ENCODE measurements at places on chromosomes 6 and 20.

GRCh38 chr20:10475225-10475624, 40.1 kb downstream of the SLX4IP start:
- DNase-seq = no peak

DNA sequence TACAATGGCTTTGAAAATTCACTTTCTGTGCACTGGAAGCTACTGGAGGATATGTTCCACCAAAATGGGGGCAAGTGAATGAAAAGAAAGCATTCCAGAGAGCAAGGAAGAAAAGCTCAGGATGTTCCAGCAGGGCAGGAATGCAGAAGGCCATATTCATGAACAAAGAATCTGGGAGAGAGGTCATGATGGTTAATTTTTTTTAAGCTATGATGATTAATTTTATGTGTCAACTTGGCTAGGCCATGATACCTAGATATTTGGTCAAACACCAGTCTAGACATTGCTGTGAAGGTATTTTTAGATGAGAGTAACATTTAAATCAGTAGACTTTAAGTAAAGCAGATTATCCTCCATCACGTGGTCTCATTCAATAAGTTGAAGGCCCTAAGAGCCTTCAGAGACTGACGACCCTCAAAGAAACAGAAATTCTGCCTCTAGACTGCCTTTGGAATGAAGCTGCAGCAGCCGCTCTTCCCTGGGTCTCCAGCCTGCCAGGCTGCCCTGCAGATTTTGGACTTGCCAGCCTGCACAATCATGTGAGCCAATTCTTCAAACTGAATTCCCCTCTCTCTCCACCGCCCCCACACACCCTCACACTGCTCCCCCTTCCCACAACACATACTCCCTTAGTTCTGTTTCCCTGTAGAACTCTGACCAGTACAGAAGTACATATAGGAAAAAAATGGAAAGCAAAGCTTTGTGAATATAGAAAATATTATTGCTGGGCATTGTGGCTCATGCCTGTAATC, 20.1 kb upstream of the GCM1 start:
- peak; percentile 88 for DNase-seq

DNA sequence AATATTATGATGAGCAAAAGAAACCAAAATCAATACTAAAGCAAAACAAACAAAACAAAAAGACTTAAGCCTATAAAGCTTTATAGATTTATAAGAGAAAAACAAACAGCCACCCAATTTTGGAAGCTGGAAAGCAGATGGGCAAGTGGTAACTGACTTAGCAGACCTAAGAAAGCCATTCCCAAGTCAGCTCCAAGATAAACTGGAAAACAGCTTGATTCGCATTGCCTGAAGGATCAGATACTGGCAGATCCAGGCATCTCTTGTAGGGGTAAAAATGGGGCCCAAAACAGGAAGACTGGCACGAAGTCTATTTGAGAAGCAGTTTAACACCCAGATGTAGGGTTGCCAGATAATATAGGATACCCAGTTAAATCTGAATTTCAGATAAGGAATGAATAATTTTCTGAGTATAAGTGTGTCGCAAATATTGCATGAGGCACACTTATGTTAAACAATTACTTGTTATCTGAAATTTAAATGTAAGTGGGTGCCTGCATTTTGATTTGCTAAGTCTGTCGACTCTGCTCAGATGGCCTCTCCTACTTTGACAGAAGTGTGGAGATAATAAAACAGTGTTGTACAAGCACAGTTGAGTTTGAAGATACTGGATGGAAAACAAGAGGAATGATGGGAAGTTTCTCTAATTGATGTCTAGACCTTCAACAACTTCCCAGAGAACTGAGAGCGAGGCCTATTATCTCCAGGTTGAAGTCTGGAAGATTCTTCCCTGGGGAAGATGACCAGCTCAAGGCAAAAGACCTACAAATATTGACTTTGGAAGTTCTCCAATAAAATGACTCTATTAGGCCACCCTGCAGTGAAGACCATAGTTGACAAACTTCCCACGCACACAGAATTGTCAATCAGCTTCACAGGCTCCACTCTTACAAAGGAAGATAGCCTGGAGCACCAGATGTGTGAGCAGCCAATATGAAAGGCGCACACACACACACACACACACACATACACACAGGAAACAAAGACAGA, 113.4 kb downstream of the FAM50B start:
- DNase-seq = peak; percentile 69

DNA sequence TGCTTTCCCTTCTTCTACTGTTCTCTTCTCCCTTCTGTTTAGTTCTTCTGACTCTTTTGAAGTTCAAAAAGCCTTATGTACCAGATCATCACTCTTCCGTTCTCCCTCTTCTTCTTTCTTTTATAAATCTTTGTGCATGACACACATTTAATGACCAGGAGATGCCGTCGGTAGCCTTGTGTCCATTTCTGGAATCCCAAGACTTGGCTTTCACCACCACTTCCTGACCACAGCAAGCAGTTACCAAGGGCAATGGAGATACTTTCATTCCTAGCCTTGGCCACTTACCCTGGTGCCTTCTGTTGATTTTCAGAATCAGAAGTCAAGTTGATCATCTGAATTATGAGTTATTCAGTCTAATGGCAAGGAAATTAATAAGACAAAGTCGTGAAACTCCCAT, 268.5 kb upstream of the QKI start:
- no peak for DNase-seq

DNA sequence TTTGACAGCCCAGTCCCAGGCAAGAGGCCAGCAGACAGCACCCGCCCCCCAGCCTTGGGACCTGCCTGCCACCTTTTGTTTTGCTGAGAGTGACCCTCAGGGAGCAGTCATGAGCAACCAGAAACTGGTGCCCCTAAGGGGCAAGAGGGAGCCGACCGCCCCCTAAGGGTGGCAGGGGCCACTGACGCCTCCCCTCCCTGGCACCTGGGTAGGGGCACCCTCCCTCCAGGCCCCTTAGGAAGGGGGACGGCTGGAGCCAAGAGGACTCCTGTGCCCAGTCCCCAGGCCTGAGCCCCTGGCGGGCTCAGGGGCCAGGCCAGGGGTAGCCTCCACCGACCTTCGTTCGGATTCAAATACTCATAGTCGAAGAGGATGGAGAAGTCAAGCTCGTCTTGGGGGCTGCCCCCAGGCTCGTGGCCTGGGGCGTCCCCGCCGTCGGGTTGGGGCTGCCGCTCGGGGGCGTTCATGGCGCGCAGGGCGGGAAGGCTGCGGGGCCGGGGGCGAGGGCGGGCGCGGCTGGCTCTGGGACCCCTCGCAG, 417 bp downstream of the NFATC2 start:
- DNase-seq = no peak

- DNase-seq = peak; percentile 63
These were observed 40.1 kb downstream of the CYP24A1 start for GRCh38 chr20:54133434-54134427.

- DNase-seq = no peak
These were observed 3.7 kb upstream of the CMTR1 start for GRCh38 chr6:37429352-37429750.

GRCh38 chr6:8888468-8888867, 453.1 kb upstream of the SLC35B3 start:
- DNase-seq = no peak

All from EH (cell line).